ENCODE measurements at places on chromosomes 7 and 10.

DNA sequence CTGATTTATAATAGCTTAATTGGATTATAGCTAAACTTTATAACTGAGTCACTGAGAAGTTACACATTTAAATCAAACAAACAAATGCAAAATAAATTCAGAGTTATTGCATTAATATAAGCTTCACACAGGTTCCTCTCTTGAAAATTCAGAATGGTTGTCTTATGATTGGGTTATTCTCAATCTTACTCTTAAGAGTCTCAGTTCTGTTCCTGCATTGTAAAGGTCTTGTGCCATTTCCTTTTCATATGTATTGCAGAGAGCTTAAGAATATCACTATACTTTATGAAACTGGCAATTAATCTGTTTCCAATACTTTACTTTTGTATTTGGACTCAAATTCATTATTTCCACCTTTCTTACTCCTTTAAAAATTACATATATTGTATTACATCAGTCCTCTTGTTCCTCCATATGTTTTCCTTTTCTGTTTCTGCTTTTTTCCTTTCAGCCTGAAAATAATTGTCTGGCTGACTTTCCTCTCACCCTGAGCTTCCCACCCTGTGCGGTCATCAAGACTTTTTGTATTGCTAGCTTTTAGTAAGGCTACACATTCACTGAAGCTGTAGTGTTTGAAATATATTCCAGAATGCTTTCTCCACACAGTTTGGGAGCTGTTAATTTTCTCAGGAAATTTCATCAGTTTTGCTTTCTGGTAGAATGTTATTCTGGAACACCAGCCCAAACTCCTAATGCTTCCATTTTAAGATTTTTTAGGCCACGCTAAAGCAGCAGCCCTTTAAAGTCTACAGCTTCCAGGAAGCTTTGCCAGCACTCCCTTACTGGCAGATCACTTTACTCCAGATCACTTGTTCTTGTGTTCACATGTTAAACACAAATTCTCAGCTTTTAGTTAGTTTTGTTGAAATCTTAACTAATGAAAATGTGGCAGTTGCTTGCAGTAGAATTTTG, 139.4 kb downstream of the KCND2 start:
- no peak for DNase-seq

DNA sequence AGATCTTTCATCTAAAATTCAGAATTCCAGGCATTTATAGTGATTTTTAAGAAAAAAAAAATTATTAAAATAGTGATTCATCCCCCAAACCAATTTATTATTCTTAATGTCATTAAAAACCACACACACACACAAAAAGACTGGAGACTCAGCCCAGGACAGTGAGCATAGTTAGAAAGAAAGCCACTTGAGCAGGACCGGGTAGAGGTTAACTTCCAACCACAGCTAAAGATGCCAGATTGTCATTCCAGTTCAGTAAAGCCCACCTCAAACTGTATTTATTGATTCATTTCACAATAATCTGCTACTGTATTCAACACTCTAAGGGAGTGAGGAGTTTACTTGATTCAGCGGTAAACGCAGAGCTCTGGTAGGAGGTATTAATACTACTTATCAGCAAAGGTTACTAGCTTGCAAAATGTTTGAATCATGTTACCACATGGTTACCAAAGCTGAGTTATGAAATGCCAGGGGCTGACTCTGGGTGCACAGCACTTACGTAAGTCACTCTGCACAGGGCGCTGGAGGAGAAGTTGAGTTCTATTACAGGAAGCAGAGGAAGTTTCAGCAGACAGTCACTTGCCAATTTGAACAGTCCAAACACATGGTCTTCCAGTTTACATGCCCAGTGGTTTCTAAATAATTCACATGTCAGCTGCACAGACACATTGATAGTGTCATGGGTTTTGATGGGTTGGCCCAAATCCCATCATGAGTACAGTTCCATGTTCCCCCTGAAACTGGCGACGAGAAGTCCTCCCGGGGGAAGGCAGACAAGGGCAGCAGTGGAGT, 64.6 kb downstream of the KLF6 start:
- DNase-seq, result no peak

GRCh38 chr10:59944339-59944935, 38.1 kb upstream of the CCDC6 start:
- DNase-seq, result no peak

GRCh38 chr7:39051707-39052106, 74.0 kb downstream of the POU6F2 start:
- DNase-seq, result no peak

- DNase-seq, result no peak
Measured at GRCh38 chr7:140209866-140210609, 33.3 kb upstream of the KDM7A start.

DNA sequence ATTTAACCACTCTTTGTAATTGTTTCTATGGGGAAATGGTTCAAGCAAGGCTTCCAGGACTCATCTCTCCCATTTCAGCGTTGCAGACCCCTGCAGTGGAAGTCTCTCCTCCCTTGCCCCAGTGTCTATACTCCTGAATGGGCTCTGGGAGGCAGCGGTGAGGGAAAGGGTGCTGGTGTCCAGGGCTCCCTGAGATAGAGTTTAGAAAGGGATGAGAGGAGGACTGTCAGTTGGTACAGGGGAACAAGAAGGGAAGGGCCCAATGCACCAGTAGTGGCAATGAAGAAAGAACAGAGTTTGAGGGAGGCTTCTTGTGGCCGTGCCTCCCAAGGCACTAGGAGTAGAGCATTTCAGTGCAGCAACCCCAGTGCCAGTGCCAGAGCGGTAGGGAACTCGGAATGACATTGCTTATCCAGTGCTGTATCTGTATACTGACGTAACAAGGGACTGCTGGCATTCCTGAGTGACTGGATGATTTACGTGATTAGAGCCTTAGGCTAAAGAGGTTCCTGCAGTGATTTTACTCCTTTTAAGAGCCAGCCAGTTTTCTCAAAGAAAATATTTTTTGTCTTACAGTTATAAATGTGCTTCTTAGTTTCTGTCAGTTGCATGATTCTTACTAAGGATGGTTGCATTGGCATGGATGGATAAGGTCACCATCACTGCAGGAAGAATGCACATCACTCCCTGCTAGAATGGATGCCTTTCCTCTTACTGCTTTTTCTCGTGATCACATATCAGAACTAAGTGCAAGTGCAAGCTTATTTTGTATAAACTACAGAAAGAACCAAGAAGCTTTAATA, 28.0 kb downstream of the PRPF18 start:
- DNase-seq, result no peak

- no peak for DNase-seq
Measured at GRCh38 chr7:145082366-145083161, 246.7 kb upstream of the TPK1 start.

DNA sequence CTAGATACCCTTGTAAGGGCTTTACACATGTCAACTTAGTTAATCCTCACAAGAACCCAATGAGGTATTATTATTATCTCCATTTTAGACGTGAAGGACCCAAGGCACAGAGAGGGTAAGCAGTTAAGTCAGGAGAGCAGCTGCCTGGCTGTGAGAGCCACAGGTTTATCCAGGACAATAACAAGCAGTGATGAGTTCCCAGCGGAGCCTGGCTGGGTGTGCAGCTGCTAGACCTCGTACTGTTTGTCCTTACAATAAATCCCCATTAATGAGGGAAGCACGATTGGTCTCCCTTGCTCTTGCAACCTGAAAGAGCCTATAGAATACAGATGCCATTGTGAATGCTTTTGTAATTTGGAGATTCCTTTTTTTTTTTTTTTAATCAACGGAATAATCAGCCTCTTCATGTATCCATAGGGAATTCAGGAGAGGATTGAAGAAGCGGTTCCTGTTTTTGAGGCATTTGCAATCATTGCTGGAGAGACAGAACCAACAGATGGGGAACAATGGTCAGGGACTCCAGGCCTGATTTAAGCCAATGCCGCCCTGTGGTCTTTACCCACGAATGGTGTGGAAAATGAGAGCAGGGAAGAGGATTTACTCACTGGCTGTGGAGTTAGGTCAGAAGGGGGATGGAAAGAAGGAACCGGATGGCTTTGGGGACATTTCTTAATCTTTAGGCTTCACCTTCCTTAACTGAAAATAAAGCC, 12.3 kb upstream of the ASB4 start:
- DNase-seq, result no peak

- no peak for DNase-seq
Measured at GRCh38 chr7:79968077-79968648, 166.5 kb upstream of the GNAI1 start.

- DNase-seq, result no peak
Measured at GRCh38 chr10:75662715-75663114, 231.3 kb downstream of the LRMDA start.

DNA sequence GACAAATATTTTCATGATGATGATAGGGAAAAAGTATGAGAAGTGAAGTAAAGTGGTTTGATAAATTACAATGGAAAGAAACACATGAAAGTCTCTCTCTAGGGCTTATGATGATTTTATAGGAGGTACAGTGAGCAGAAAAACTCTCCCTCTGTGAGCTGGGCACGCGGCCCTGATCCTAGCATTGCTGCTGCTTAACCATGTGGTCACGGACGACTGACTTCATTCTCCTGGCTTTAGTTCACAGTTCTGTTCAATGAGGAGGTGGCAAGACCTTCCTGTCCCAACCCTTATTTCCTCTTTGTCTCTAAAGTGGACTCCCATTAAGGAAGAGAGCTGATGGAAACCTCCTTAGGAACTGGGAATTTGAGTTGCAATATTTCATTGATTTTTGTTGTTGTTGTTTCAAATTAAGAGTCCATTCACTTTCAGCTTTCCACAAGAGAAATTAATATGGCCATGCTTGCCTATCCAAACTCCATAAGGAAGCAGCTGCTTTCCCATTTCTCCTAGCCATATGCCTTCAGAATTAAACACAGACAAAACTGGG, 8.2 kb upstream of the PON3 start:
- no peak for DNase-seq

DNA sequence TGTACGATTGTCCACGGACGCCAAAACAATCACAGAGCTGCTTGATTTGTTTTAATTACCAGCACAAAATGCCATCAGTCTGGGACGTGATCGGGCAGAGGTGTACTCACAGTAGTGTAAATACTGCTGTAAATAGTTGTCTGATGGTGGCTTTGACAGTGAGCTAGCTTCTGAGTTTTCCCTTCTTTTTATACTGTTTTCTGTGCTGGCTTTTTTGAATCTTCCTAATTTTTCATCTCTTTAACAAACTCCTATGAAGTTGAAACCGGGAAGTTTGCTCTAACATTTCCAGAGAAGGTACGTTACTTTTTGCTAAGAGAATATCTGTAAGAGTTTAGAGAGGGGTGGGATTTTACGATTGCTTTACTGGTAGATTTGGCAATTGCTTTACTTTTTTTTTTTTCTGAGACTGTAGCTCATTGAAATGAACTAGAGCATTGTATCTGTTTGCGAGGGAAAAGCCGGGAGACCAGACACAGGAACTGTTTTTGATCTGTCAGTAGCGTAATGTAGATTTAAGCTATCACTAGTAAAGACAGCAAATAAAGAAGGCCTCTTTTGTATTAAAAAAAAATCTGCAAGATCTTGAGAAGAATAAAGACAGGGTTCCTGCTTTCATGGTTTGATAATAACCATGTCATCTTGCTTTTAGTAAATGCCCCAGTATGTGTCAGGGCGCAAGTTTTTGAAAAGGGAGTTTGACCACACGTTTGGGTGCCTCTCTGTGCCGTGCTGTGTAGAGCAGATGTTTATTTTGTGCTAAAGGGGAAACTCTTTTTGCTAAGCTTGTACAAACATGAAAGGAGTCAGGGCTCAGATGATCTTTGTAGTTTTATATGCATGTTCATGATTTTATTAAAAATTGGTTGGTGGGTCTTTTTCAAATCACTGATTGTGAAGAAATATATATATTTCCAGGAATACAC, 712 bp downstream of the FOXP2 start:
- DNase-seq, result no peak

All from activated naive CD4-positive, alpha-beta T cell treated with anti-CD3 and anti-CD28 coated beads, Interleukin-2, amount 50 U/mL, for 72 hours (primary cell).